ENCODE measurements at places on chromosomes 13 and 19.

GRCh38 chr13:105377452-105377851 is 1158.0 kb downstream of the EFNB2 start:
- H3K4me3 ChIP-seq = no peak overlapping the region
- no peaks in the 10 kb centered on the region for H3K27me3 ChIP-seq
- no peak for DNase-seq
- no peaks in the 10 kb centered on the region for H3K4me1 ChIP-seq
- no peaks in the 10 kb centered on the region for H3K36me3 ChIP-seq

DNA sequence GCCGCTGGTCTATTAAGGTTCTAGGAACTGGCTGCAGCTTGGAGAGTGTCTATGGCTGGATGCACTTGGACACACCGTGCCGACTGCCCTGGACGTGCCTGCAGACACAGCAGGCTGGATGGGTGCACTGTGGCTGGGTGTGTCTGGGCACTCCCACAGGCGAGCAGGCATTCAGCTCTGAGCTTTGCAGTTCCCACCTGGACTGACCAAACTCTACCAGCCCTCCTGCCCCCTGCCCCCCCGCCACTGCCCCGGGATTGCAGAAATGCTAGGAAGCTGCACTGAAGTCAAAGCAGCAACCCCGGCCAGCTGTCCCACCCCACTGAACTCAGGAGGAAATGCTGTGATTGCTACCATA is 7.0 kb upstream of the LRP3 start:
- H3K4me3 ChIP-seq = no peak overlapping the region
- no peaks in the 10 kb centered on the region for H3K36me3 ChIP-seq
- no peaks in the 10 kb centered on the region for H3K4me1 ChIP-seq
- H3K27ac ChIP-seq = no peak overlapping the region
- no peaks in the 10 kb centered on the region for H3K27me3 ChIP-seq

DNA sequence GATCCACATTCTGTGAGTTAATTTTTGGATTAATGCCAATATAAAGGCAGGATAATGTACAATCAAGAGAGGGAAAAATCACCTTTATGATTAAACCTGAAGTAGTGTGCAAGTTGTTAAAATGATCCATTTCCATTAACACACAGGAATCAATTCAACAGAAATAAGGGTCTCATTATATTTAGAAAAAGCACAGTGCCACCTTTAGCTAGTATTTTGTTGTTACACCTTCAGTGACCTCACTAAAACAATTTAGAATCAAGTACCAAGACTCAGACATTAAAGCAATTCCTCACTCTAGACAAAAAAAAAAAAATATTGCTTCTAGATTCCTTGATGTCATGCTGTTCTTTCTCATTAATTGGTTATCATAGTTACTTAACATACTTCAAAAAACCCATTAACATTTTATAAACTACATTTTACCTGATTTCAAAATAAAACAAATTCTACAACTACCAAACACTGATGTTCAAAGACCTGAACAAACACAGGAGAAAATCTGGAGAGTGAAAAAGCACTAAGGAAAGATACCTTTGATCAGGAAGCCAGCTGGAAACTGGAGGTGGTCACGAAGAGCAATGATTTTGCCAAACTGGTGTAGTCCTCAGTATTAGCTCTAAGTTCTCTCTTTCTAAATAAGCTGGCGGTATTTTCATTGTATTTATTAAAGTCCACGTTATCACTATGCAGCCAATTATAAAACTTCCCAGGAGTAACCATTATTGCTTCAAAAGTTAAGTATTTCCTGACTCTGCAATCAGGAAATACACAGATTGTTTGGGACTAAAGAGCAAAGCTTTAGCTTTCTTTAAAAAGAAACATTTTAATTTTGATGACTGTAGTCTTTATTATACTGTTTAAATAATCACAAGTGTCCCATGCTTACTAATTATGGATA is 115.3 kb downstream of the TBC1D4 start:
- no peak overlapping the region for H3K27ac ChIP-seq
- no peaks in the 10 kb centered on the region for H3K27me3 ChIP-seq
- H3K4me3 ChIP-seq = no peak overlapping the region
- peaks cover 20% of the 10 kb centered on the region for H3K4me1 ChIP-seq
- DNase-seq = no peak

DNA sequence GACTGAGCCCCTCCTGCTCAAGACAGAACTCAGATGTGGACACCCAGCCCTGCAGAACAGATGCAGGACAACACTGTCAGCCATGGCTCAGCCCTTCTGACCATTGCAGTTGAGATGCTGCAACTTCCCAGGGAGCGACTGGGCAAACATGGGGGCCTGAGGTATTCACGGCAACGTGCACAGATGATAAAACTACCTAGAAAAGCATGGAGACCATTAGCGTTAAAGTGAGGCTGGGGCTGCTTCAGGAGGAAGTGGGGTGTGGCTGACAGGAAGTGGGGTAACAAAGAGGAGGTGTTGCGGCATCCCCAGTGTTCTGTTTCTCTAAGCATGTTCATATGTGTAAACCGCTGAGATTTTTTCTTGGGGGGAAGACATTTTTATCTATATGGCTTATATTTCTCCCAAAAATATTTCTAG is 1.3 kb upstream of the SIGLEC9 start:
- peak overlapping the region; percentile 17 for H3K4me3 ChIP-seq
- peak overlapping the region; percentile 81 for H3K27ac ChIP-seq
- DNase-seq = no peak
- no peaks in the 10 kb centered on the region for H3K27me3 ChIP-seq

DNA sequence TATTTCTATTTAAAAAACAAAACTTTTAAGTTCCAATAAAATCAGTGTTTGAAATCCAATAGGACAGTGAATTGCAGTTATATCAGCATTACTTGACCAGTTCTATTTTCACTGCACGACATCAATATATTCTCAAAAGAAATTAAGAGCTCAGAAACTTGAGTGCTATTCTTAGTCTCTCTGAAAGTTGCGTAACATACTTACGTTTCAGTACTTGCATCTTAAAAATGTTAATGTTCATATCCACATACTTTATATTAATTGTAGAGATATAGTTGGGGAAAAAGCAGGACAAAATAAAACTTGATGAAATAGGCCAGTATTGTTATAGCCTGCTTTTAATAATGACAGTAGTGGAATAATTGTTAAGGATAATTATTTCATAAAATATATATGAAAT is 720.5 kb upstream of the PCDH9 start:
- H3K27ac ChIP-seq = no peak overlapping the region
- H3K36me3 ChIP-seq = no peaks in the 10 kb centered on the region
- H3K4me3 ChIP-seq = no peak overlapping the region
- no peaks in the 10 kb centered on the region for H3K27me3 ChIP-seq
- DNase-seq = no peak

GRCh38 chr13:34577051-34577450 is 365.0 kb upstream of the NBEA start:
- H3K27me3 ChIP-seq = no peaks in the 10 kb centered on the region
- no peak for DNase-seq
- no peak overlapping the region for H3K4me3 ChIP-seq
- H3K27ac ChIP-seq = no peak overlapping the region

DNA sequence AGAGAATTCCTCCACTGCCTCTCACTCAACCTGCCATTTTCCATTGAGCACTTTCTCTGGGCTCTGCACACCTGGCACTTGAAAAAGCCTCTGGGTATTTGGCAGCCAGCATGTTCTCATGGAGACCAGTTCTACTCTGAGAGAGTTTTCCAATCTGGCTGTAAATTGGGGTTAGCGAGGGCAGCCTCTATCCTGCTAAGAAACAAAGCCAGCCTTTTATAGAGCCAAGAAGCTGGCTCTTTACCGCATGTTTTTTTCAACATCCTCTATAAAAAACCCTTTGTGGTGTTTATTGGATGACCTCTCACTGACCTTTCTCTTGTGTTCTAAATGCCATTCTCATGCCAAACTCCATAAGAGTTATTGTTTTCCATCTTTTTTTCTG is 52.6 kb upstream of the RCBTB2 start:
- no peak for DNase-seq
- H3K27ac ChIP-seq = no peak overlapping the region
- peaks cover 9% of the 10 kb centered on the region for H3K4me1 ChIP-seq
- H3K4me3 ChIP-seq = no peak overlapping the region
- H3K27me3 ChIP-seq = no peaks in the 10 kb centered on the region

DNA sequence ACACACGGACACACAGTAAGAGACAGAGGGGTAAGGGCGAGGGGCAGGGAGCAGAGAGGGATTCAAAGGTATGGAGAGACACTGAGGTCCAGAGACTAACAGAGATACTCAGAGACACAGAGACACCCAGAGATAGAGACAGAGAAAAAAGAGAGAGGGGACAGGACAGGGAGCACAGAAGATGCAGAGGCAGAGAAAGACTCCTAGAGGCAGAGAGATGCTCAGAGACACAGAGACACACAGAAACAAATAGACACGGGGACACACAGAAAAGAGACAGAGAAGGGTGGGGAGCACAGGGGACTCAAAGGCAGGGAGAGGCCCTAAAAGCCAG is 39.8 kb downstream of the DEDD2 start:
- peaks cover 21% of the 10 kb centered on the region for H3K4me1 ChIP-seq
- peaks cover 44% of the 10 kb centered on the region for H3K27me3 ChIP-seq
- no peak overlapping the region for H3K4me3 ChIP-seq
- no peak overlapping the region for H3K27ac ChIP-seq
- DNase-seq = no peak

DNA sequence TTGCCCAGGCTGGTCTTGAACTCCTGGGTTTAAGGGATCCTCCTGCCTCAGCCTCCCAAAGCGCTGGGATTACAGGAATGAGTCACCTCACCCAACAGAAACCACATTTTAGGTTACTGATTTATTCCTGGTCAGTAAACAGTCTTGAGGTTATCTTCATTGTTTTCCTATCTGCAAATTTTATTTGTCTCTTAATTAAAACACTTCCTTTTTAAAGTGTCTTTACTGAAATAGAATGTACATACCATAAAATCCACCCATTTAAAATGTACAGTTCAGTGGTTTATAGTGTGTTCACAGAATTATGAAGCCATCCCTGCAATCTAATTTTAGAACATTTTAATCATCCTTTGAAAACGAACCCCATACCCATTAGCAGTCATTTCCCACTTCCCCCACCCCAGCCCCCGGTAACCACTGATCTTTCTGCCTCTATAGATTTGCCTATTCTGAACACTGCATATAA is 63.0 kb downstream of the MAP4K1 start:
- H3K4me1 ChIP-seq = no peaks in the 10 kb centered on the region
- H3K27ac ChIP-seq = no peak overlapping the region
- H3K4me3 ChIP-seq = no peak overlapping the region
- H3K36me3 ChIP-seq = no peaks in the 10 kb centered on the region

DNA sequence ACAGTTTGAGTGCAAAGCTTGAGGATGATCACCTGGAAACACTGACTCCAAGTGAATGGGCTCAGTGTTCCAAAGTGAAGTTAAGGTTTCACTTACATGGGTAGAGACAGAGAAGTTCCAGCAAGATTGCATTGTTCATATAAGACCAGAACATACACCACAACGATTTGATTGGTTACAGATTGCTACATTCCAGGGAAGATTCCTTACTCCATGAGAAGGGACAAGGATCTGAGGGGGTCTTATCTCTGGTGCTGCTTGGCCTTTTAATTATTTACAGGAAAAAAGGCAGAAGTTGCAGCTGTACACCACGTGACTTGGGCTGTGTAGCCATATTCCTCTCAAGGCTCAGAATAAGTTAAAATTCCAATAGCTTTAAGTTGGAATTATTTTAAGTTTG is 12.3 kb downstream of the WDFY2 start:
- H3K36me3 ChIP-seq = no peaks in the 10 kb centered on the region
- no peak overlapping the region for H3K4me3 ChIP-seq
- H3K27ac ChIP-seq = no peak overlapping the region

DNA sequence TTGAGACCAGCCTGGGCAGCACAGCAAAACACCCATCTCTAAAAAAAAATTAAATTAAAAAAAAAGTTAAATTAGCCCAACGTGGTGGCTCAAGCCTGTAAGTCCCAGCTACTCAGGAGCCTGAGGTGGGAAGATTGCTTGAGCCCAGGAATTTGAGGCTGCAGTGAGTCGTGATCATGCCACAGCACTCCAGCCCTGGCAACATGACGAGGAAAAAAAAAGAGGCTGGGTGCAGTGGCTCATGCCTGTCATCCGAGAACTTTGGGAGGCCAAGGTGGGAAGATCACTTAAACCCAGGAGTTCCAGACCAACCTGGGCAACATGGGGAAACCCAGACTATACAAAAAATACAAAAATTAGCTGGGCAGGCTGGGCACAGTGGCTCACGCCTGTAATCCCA is 2.2 kb upstream of the TMEM161A start:
- DNase-seq = no peak
- H3K27me3 ChIP-seq = no peaks in the 10 kb centered on the region
- H3K4me1 ChIP-seq = peaks cover 12% of the 10 kb centered on the region
- H3K27ac ChIP-seq = no peak overlapping the region
- no peak overlapping the region for H3K4me3 ChIP-seq

DNA sequence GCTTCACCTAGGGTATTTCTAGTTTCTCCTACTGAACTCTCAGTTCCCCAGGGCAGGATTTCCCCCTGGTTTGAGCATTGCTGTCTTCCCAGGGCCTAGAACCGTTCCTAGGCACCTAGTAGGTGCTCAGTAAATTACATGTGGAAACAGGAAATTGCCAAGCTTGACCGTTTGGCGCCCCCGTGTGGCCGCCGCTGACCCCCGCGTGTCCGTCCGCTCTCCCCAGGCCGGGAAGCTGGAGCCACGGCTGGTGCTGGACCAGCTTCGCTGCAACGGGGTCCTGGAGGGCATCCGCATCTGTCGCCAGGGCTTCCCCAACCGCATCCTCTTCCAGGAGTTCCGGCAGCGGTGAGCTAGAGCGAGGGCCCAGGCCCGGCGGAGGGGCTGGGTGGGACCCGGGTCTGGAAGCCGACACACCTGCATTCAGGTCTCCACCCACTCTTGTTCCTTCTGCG is 55.5 kb downstream of the MYH14 start:
- no peaks in the 10 kb centered on the region for H3K4me1 ChIP-seq
- peak; percentile 91 for DNase-seq
- no peak overlapping the region for H3K27ac ChIP-seq

DNA sequence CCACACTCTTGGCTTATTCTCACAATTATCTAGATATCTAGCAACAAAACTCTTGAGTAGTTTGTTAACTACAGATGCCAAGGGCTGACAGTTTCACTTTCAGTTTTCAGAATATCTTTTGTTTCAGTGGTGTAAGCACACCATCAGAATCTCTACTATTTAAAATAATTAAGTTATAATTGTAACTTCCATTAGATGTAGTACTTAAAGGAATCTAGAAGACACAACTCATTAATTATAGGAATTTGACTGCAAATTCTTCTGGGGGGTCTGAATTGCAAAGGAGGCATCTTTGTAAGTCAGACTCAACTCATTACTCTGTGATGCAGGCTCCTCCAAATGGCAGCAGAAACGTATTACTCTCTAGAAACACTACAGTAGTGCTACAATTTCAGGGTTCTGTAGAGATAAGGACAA is 44.9 kb upstream of the USPL1 start:
- DNase-seq = peak; percentile 35
- H3K4me3 ChIP-seq = peak overlapping the region; percentile 40
- H3K4me1 ChIP-seq = peaks cover 8% of the 10 kb centered on the region
- no peaks in the 10 kb centered on the region for H3K36me3 ChIP-seq
- peak overlapping the region; percentile 47 for H3K27ac ChIP-seq

- no peak overlapping the region for H3K4me3 ChIP-seq
- no peaks in the 10 kb centered on the region for H3K4me1 ChIP-seq
- H3K27me3 ChIP-seq = no peaks in the 10 kb centered on the region
- H3K36me3 ChIP-seq = no peaks in the 10 kb centered on the region
- H3K27ac ChIP-seq = no peak overlapping the region
- no peak for DNase-seq
These were observed 375.9 kb downstream of the EFNB2 start for GRCh38 chr13:106159295-106160195.
